Adipocyte (in vitro differentiated cells): ENCODE measurements at places on chromosomes 1 and 21.

DNA sequence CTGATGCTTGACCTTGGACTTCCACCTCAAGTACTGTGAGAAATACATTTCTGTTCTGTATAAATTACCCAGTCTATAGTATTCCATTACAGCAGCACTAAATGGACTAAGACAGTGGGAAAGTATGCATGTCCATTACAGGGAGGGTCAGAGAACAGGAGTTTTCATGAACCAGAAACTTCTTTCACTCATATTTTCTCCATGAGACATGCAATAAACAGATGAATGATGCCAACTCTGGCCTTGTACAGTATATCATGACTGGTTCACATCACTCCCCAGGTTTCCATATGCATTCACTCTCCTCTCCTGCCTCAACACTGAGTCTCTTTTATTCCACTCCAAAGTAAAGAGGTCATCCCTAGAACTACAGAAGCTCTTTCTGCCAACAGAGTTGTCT, 4.5 kb upstream of the IFI16 start:
- DNase-seq, result peak; percentile 35

DNA sequence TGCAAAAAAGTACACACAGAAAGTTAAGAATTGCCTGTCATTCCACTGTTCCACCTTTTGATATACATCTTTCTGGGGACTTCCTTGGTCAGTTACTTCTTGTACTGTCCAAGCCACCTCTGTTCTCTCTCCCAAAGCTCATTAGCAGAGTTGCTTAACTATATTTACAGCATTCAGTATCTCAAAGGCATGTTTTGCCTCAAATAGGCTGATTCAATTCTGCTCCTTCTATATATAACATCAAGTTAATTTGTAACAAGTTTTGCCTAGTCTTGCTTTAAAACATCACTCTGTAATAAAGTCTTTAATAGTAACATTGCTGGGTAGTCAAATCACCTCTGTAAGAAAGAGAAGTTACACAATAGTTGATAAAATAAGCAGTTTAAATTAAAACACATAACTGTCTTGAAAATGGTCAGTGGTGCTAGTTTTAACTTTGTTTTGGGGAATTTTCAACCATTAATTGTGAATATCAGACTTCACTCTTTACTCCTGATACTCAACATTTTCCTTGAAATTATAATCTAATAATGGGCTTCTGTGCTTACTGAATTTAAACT, 35.7 kb downstream of the EDARADD start:
- no peak for DNase-seq

DNA sequence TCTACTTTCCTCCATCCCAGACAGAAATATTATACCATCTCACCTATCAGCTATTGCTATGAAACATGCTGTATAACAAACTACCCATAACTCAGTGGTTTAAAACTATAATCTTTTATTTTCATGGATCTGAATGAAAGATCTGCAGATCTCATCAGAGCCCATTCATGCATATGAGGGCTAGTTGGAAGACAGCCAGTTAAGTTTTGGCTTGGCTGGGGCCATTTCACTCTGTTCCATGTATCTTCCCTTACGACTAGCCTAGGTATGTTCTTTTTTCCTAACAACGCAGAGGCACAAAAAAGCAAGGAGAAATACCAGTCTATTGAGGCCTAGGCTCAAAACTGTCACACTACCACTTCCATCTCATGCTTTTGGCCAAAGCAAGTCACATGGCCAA, 28.1 kb upstream of the RGS1 start:
- no peak for DNase-seq

GRCh38 chr1:161046605-161047228, 940 bp upstream of the USF1 start:
- no peak for DNase-seq

DNA sequence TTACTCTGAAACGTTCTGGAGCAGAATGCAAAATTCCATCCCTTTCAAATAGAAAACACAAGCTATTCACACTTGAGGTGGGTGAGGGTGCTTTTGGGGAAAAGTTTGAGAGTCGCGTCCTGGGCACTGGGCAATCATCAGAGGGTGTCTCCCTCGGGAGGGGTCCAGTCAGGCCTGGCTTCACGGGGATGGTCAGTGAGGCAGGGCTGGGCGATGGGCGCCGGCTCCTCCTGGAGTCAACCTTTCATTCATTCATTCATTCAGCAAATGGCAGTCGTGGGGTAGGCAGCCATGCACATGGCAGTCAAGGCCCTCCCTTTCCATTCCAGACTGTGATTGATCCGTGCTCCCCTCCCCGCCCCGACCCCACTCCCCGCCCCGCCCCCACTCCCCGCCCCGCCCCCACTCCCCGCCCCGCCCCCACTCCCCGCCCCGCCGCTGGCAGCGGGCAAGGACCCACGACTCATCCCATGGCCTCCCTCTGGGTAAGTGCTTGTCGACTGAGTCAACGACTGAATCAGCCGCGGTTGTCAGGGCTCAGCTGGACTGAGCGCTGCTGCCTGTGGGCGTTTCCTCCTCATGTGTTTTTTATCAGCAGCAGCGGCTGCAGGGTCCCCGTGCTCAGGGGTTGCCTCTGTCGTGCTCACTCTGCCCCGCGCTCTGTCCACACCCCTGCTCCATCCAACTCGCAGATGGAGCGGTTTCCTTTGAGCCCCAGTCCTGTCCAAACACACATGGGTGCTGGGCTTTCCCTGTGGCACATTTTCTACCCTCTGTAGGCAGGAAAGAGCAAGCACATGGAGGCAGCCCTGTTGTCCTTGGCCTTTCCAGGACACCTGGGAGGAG, 12.5 kb upstream of the SPSB1 start:
- peak; percentile 95 for DNase-seq

GRCh38 chr1:231084353-231084752, 44.3 kb upstream of the FAM89A start:
- no peak for DNase-seq

DNA sequence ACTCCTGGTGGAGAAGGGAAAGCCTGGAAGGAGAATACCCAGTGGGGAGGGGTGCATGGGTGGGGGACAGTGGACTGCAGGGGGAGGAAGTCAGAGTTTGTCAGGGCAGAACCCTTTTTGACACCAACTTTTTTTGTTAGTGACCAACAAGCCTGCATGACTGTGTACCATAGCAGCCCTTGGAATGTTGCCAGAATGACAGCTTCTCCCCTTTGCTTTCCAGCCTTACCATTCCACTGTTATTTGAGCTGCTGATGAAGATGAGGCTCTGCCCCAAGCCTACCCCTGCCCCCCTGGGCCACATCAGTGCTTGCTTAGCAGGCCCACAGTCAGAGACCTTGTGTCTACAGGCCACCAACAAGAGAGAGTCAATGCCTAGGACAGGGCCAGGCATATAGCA, 341.2 kb downstream of the HHAT start:
- DNase-seq, result no peak

GRCh38 chr1:107788206-107789202, 176.5 kb downstream of the VAV3 start:
- no peak for DNase-seq

DNA sequence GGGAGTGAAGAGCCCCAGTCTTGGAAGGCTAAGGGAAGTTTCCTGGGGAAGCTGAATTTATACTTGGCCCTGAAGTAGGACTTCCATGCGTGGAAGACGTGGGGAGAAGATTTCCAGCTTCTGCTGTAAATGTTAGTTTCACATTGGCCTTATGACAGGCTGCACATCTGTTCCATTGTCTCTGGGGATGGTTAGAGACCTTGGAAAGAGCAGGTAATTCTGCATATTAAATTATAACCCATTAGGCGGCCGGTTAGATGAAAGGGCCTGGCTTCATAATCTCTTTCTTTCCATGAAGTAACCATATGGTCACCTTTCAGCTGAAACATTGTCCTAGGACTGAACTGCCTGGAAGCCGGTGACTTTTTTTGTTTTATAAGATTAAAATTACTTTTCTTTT, 37.5 kb downstream of the DPT start:
- no peak for DNase-seq

DNA sequence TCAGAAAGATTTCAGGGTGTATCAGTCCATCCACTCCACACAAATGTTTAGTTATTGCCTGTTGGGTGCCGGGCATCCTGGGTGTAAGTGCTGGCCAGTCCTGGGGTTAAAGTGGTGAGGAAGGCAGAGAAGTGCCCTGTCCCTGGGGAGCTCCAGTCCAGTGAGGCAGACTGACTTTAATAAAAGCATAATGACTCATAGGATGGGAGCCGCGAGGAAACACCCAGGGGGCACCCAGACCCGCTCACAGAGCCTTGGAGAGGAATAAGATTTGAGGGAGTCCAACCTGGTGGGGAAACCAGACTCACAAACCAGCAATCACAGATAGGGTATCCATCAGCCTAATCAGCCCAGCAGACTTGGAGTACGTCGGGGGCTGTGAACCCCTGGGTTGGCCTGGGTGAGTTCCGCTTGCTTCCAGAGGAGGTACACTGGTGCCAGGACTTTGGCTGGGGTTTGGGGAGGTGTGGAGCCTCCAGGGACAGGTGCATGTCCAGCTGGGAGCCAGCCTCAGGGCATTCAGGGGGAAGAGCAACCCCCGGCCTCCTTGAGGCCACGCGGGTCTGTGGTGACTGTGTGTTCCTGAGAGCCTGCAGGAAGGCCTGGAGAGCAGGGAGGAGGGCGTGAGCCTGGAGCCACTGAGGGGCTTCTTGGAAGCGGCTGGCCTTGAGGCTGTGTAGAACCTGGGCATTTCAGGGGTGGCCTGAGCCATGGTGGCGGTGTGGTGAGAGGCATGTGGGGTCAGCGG, 3.7 kb downstream of the PEAR1 start:
- DNase-seq, result peak; percentile 79

GRCh38 chr1:89888480-89889322, 67.9 kb downstream of the LRRC8D start:
- no peak for DNase-seq

- no peak for DNase-seq
Observed at GRCh38 chr21:46144464-46145070, 10.8 kb downstream of the FTCD start.

DNA sequence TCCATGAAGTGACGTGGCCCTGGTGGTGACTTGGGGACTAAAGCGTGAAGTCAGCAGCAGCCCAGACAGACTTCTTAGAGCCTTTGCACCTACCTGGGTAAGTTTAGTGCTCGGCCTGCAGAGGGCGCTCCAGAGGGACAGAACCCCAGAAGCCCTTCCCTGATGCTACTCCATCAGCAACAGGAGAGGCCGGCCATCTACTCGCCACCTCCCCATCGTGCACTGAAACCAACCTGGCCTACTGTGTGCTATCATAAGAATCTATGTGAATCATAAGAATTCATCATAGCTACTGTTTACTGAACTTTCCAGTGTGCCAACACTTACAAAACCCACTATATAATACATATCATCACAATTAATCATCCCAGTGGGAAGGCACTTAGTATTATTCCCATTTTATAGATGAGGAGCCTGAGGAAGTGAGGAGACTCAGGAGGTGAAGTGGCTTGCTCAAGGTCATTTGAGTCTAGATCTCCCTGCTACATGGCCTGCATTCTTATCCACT, 7.9 kb upstream of the EDN2 start:
- DNase-seq, result no peak

GRCh38 chr1:88976235-88976634, 16.2 kb downstream of the KYAT3 start:
- DNase-seq, result no peak

- DNase-seq, result peak; percentile 90
Observed at GRCh38 chr1:98051065-98051675, 130.3 kb upstream of the DPYD start.

- peak; percentile 96 for DNase-seq
Observed at GRCh38 chr21:26845066-26845758, at the start of gene ADAMTS1. Gene ADAMTS1, minus strand, starts transcription at chr21:26845409. Its CDS starts 455 bp downstream, at chr21:26844954.

DNA sequence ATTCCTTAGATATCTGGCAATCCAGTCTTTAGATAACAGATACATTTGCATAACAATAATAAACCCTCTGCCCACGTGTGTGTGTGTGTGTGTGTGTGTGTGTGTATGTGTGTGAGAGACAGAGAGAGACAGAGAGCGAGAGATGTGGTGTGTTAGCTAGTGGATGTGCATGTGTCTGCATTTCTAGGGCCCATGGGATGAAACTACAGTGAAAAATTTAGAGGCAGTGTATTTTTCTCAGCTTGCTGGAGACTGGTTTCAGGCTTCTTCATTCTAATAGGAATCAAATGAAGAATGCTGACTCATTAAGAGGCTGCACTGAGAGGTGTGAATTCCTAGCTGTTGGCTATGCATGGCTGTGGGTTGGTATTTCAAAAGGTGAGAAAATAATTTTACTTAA, 303.2 kb downstream of the LMX1A start:
- no peak for DNase-seq

DNA sequence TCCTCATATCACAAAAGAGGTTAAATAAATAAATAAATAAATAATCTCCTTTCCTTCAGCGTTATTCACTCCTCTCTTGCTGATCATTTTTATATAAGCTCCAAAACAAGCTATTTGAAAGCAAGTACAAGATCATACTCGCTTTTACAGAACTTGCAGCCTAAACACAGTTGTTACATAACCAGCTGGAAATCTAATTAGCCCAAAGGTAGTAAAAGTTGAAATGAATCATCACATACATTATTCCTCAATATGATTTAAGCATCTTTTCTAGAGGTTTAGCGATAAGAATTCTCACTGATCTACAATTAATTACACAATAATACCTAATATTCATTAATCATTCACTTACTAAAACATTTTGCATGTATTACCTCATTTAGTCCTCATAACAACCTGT, 160.2 kb downstream of the COP1 start:
- DNase-seq, result no peak

GRCh38 chr21:41641821-41642701, 124.8 kb downstream of the RIPK4 start:
- peak; percentile 94 for DNase-seq

GRCh38 chr21:34989337-34990151, 59.6 kb downstream of the RUNX1 start:
- peak; percentile 59 for DNase-seq

- DNase-seq, result no peak
Observed at GRCh38 chr1:203454986-203455471, 20.6 kb upstream of the PRELP start.

DNA sequence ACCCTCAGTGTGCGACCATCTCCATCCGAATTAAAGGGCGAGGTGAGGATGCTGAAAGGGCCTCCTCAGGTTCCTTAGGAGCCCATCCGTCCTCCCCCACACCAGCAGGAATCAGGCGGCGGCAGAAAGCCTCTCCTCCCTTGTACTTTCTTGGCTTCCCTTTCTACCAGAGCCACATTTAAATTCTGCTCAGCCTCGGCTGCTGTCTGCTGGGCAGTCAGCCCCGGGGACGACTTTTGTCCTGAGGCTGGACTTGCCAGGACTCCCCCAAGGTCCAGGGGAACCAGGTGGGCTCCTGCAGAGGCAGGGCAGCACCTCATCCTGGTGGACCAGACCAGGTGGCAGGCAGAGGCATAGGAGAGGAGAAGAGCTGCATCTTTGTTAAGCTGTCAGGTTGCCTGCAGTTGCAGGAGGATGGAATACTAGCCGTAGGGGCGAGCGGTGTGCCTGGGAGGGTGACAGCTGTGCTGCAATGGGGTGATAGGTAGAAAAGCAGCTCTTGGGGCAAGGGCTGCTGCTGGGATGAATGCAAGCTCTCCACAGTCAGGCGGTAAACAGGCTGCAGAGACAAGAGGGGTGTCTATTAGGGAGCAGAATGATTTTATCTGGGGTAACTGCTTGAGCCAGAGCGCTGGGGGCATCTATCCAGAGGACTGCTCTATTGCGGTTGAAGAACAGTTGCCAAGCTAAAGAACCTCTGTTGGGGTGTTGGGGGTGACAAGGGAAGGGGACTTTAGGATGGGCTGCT, 46.2 kb upstream of the WASF2 start:
- no peak for DNase-seq
